ENCODE measurements at places on chromosomes 6 and 20. TPM values are rescaled to one million over a fixed set of nuclear protein-coding genes. Genes with fewer than 3 reads are reported as not detected.
A peak's percentile ranks its signal among the peaks of the same experiment; 100 is the strongest.

ZNF311 gene
- total RNA-seq, result 2.9 TPM

DNA sequence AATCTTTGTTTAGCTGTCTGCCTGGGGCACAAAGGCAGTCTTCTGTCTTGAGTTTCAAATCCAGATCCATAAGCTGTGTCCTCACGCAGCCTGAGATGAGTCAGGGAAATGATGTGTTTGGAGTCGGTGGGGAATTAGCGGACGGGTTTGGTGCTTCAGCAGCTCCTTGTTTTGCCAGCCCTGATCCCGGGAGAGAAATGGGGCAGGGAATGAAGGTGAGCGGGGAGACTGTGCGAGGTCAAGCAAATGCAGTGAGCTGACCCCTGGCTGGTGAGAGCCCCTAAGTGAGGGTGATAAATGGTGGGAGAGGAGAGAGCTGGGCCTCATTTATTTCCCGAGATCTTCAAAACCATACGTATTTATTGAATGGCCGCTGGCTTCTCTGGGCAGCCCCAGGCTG is 21.6 kb downstream of the DUSP22 start:
- H3K27ac ChIP-seq, result no peak overlapping the region
- no peak overlapping the region for H3K4me3 ChIP-seq
- peak; percentile 5 for DNase-seq
- H3K4me1 ChIP-seq, result no peaks in the 10 kb centered on the region
- H3K27me3 ChIP-seq, result no peaks in the 10 kb centered on the region
- H3K36me3 ChIP-seq, result no peaks in the 10 kb centered on the region

ELOVL4 gene
- total RNA-seq, result 0.56 TPM

GSTA3 gene
- not detected for total RNA-seq
